ENCODE measurements at places on chromosomes 16 and 17.

DNA sequence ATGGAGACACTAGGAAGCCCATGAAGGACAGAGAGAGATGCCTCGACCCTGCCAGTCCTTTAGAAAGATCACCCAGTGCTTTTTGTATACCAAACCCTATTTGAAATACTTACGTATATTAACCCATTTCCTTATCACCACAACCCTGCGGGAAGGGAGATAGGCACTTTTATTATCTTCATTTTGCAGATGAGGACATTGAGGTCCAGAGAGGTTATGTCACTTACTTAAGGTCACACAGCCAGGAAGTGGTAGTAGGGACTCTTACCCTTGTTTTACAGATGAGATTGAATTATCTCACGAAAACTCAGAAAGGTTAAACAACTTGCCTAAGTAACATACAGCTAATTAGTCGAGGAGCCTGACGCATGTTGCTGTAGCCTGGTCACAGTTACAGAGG, 38.2 kb downstream of the IL4R start:
- no peak for DNase-seq

DNA sequence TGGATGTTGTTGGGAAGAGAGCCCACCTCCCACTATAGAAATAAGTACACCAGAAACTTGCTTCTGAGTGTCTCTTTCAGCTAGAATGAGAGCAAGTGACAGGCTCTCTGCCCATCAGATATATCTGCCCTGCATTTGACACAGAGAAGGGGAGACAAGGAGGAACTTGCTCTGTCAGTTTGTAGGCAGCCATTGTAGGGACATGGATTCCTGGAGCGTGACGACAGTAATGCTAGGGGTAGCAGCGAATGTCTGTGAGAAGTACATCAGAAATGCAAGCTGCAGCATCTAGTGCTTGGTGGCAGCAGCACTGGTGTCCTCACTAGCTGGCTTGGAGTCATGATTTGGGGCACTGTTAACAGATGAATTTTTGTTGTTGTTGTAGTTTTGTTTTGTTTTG, 23.0 kb downstream of the ZNF200 start:
- no peak for DNase-seq

GRCh38 chr16:28846933-28847273, 755 bp upstream of the TUFM start:
- DNase-seq: no peak

DNA sequence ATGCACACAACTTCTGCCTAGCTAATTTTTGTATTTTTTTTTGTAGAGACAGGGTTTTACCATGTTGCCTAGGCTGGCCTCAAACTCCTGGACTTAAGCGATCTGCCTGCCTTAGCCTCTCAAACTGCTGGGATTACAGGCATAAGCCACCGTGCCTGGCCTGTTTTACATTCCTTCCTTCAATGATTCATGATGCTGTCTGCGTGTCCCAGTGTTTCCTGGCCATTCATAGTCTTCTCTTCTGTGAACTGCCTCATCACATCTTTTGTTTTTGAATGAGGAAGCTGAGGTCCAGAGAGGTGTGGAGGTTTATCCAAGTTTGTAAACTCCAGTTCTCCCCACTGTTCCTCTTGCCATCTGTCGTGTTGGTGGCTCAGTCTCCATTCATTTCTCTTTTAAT, 64.5 kb upstream of the MED9 start:
- DNase-seq: peak; percentile 78

- no peak for DNase-seq
Measured at GRCh38 chr16:53756275-53756996, 52.5 kb downstream of the FTO start.

DNA sequence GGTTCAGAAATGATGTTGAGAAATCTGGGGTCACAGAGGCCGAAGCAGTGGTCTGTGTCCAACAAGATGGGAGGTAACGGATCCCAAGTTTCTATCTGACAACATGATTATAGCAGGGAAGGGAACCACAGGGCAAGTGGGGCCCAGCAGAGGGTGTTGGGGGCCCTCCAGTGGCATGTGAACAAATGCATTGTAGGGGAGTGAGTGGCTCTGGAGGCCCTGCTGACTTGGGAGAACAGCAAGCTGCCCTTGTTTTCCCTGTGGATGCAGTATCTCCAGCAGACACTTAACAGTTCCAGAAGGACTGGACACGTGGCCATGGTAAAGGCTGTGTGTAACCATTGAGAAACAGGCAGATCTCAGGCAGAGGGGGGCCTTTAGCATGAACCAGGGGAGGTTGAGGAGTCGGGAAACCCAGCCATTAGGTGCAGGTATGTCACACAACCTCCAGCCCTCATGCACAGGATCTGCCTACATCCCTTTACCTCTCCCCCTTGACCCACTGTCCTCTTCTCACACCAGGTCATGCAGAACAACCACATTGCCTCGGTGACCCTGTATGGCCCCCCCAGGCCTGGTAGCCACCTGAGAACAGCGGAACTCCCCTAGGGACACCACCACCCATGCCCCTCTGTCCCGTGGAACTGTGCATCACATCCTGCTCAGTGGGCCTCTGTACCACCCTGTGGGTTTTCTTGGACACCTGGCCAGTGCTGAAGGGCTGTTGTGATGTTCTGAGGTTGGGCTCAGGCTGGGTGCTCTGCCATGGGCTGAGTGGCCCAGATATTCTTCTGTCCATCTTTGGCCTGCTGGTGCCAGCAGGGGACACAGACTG, 4.1 kb downstream of the B3GNT9 start:
- no peak for DNase-seq

All from islet precursor cell (in vitro differentiated cells).